Right cardiac atrium (tissue), 5 donors: ENCODE measurements at places on chromosomes 5 and 9. TPM values are rescaled to one million over a fixed set of nuclear protein-coding genes. Genes with fewer than 3 reads are reported as not detected.
A peak's percentile ranks its signal among the peaks of the same experiment; 100 is the strongest.

PCDHGA6 gene
- 2.2 TPM for polyA plus RNA-seq

ASS1 gene
- polyA plus RNA-seq = 77.8 TPM

C5orf24 gene
- 16.4 TPM for polyA plus RNA-seq

GLRA1 gene
- not detected for polyA plus RNA-seq

PCDHGA11 gene
- polyA plus RNA-seq = 2.2 TPM

IFNB1 gene
- not detected for polyA plus RNA-seq

PLAC8L1 gene
- 0.23 TPM for polyA plus RNA-seq

CCL28 gene
- polyA plus RNA-seq = 1.4 TPM

ARHGEF39 gene
- 0.52 TPM for polyA plus RNA-seq

BHMT2 gene
- polyA plus RNA-seq = 21.8 TPM

DNA sequence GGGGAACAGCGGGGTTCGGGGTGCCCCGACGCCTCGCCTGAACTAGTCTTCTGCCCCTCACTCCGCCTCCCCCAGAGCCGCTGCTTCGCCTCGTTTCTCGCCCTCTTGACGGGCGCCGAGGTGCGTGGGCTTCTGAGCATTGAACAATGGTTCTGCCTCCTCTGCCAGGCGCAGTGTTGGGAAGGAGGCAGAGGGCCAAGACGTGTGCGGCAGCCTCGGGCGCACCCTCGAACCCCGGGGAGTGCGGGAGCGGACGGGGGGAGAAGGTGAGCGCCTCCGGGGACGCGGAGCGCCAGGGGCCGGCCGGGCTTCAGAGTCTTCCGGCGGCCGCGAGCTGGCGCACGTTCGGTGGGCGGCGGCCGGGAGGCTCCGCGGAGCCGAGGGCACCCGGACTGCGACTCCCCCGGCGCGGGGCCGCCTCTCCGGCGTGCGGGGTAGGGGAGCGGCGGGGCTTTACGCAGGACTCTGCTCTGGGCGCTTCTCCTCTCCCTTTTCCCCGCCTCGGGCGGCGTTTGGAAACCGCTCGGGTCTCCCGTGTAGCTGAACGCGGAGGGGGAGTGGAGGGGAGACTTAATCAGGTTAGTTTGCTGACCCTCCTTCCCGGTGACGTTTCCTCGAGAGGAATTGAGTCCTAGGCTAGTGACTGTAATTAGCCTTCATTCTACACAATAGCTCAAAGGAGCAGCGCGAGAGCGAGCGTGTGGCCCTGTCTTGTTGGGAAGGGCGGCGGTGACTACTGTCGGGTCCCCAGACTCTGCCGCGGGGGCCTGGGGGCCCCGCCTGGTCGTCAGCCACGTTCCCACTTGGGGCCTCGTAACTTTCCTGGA, 1.1 kb downstream of the VLDLR start:
- peak; percentile 35 for DNase-seq

DNA sequence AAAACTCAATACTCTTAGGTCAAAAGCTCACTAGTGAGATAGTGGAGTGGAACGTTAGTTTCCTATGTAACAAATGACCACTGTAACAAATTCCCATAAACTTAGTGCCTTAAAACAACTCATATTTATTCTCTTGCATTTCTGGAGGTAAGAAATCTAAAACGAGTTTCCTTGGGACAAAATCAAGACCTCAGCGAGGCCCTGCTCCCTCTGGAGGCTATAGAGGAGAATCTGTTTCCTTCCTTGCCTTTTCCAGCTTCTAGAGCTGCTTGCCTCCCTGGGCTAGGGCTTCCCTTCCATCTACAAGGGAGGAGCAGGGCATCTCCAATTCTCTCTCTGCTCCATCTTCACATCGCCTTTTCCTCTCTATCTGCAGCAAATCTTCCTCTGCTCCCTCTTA, 32.0 kb downstream of the SEMA5A start:
- DNase-seq = no peak

GRCh38 chr9:27457445-27457844, 66.6 kb upstream of the IFNK start:
- DNase-seq = peak; percentile 38

- no peak for DNase-seq
Observed at GRCh38 chr5:139755892-139756671, 39.5 kb upstream of the PSD2 start.

DNA sequence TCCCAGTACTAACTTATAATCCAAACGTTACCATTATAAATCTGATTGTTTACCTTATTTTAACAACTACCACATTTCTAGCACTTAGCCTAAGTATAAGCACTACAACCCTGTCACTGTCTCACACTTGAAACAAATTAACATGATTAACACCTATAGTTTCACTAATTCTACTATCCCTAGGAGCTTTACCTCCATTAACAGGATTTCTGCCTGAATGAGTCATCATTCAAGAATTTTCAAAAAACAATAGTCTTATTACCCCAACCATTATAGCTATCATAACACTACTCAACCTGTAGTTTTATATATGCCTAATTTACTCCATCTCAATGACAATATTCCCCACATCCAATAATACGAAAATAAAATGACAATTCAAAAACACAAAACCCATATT, 89.6 kb downstream of the INSL6 start:
- DNase-seq = no peak

GRCh38 chr5:110414360-110414759, 312.1 kb downstream of the TMEM232 start:
- DNase-seq = no peak

GRCh38 chr9:131739133-131739958, 530 bp downstream of the RAPGEF1 start:
- peak; percentile 46 for DNase-seq

DNA sequence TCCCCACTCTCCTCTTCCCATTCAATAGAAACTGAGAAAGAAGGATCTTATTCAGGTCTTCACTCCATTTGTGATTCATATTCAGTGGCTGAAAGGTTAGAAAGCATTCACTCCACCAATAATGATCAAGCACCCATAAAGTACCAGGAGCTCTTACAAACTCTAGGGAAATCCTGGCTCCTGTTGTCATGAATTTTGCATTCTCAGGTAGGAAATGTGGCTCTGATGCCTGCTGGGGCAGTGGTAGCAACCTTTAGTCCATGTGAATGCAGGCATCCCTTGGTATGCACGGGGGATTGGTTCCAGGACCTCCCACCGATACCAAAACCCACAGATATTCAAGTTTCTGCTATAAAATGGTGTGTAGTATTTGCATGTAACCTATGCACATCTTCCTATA, 3.6 kb upstream of the RORB start:
- DNase-seq = no peak

DNA sequence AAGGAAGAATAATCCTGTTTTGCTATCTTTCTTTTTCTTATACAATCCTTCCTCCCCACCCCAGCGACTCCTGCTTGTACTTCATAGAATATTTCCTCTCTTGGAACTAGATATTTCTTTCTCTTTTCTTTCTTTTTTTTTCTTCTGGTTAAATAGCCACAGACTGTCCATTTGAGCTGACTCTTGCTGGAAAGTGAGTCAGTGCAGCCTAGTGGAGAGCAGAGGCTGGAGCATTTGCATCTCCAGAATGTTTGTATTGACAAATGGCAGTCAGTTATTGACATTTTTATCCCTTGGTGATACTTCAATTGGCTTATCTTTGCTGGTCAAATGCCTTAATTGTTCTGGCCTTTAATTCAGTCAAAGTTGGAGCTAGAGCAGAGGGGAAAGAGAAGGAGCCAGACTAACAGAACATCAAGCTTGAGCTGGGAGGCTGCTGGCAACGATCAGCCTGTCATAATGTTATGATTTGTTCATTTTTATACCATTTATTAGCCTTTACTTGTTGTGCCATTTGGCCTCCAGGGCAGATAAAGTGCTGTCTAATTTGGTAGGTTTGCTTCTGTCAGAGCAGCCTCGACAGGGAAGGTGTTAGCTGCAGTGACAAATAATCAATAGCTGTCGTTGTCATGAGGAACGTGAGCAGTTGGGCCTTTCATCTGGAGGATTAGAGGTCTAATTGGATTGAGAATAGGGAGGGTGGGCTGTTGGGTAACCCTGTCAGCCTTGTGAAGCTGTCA, 69.0 kb downstream of the INVS start:
- no peak for DNase-seq

DNA sequence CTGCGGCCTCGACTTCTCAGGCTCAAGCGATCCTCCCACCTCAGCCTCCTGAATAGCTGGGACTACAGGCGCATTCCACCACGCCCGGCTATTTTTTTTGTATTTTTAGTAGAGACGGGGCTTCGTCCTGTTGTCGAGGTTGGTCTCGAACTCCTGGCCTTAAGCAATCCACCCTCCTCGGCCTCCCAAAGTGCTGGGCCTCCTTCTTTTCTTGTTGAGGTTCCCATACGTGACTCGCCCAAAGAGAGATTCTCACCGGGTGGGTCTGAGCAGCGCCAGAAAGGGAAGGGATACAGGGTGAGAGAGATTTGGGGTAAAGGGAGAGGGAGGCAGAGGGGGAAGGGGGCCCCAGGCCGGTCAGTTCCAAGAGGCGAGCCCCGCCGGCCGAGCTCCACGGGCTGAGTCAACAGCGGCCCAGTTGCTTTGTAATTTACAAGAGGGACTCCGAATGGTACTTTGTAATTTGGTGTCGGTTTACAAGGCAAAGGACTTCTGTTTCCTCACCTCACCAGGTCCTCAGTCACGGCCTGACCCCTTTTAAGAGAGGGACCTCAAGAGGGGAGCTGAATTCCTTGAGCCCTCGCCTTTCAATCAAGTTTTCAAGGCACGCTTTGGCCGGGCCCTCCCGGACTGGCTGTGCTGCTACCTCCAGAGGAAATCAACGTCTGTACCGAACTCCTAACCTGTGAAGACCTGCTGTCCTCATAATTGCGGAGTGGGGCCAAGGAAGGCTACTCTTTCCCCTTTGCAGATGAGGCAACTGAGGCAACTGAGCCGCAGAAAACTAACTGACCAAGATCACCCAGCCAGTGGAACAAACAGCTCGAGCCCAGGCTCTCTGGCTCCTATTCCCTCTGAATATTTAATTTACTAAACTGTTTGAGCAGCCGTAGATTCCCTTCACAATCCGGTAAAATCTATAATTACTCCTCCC, 3.3 kb upstream of the DMRT2 start:
- no peak for DNase-seq

GRCh38 chr5:14182761-14183160, 39.6 kb downstream of the TRIO start:
- no peak for DNase-seq

- DNase-seq = no peak
Observed at GRCh38 chr5:138850865-138851435, 24.2 kb downstream of the LRRTM2 start.

- DNase-seq = no peak
Observed at GRCh38 chr9:137242269-137243203, 1.4 kb downstream of the TUBB4B start.

- DNase-seq = no peak
Observed at GRCh38 chr5:141940695-141941271, 17.1 kb downstream of the DELE1 start.

GRCh38 chr9:15421990-15422371, 695 bp upstream of the SNAPC3 start:
- no peak for DNase-seq

- no peak for DNase-seq
Observed at GRCh38 chr9:127793093-127793708, 7.4 kb downstream of the CDK9 start.

- DNase-seq = peak; percentile 64
Observed at GRCh38 chr9:70574151-70574837, 159.8 kb upstream of the KLF9 start.

- no peak for DNase-seq
Observed at GRCh38 chr5:124239572-124239971, 506.9 kb downstream of the ZNF608 start.

DNA sequence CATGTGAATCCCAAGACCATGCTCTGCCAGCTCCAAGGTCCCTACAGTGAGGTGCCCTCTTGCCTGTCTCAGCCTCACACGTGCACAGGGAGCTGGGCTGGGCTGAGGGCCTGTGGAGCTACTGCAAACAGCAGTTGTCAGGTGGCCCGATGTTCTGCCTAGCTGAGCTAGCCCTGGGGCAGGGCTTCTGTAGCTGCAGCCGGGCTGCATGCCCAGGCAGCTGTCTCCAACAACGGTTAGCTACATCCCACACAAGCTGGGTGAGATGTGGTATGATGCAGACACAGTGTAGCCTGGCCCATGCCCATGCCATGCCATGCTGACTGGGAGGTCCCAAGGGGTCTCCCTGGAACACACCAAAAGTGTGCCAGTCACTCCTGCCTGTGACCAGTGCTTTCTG, 62.0 kb downstream of the MACROH2A1 start:
- no peak for DNase-seq
